ENCODE measurements at places on chromosomes 1 and 21.
A peak's percentile ranks its signal among the peaks of the same experiment; 100 is the strongest.

DNA sequence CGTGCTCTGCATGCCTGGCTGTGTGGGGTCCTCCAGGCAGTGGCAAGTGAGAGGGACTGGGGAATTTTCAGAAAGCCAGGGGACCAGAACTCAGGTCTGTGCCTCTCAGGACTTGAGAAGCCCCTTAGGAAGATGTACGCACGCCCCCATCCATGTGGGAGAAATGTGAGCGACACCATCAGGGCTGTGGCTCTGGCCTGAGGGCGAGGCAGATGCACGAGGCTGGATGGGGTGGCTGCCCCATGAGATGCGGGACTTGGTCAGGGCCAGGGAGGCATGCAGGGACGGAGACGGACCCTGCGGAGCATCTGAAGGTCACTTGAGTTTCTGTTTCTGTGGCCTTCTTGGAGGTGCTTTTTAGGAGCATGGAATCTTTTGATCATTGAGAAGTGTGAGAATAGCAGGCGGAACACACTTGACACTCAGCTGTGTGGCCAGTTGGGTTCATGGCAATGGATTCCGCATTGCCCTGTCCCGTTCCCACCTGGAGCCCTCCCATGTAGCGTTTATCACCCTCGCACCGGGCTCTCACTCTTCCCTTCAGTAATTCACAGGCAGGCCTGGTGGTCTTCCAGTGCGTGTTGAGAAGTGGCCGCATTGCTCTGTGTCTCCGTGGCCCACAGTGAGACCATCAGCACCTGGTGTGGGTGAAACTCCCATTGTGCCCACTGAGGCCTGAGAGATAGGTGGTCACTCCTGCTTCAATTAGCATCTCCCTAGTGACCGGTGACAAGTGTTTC, 30.7 kb upstream of the ACTRT2 start:
- no peak for DNase-seq

- DNase-seq = no peak
Measured at GRCh38 chr1:204331275-204331674, 28.5 kb downstream of the PLEKHA6 start.

- DNase-seq = no peak
Measured at GRCh38 chr1:178540204-178540603, 27.3 kb downstream of the TEX35 start.

DNA sequence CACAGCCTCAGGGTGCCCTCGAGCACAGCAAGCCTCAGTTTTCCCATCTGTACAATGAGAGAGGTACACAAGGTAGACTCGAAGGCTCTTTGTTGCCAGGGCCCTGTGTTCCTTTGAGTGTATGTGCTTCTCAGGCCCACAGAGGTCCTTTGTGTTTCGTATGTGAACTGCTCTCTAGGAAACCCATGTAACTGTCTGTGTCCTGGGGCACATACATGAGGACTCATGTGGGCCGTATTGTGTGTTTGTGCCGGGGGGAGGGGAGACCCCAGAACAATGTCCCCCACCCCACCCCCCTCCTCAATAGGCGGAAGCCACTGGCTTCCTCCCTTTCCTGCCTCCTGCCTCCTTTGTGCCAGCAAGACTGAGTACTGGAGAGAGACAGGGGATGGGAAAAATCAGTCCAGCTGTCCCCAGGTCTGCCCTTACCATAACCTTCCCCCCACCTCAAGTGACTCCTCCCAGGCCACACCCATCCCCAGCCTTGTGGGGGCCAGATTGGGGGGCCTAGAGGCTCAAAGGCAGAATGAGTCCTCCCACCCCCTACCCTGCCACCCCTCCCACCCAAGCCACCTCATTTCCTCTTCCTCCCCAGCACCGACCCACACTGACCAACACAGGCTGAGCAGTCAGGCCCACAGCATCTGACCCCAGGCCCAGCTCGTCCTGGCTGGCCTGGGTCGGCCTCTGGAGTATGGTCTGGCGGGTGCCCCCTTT, at the start of gene TIE1:
TIE1 (plus strand) TSS at position 605 of the 717 bp plus-strand sequence; CDS start at position 695, 90 bp downstream.
- DNase-seq = peak; percentile 42

- no peak for DNase-seq
Measured at GRCh38 chr1:115757856-115758255, 10.7 kb downstream of the CASQ2 start.

DNA sequence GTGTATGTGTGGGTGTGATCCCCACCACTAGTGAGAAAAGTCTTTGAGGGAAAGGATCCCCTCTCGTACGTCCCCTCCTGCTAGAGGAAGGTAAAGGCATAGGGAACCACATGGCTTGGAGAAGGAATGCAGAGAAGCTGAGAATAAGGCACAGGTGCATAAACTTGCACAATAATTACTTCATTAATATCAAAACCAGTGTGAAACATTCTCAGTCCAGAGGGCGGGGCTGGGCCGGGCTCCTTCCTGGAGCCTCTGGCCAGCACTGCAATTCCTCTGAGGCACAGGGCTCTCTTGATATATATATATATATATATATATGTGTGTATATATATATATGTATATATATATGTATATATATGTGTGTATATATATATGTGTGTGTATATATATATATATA, 162.6 kb downstream of the TSEN15 start:
- no peak for DNase-seq

GRCh38 chr1:17596651-17597509, 57.4 kb downstream of the ARHGEF10L start:
- no peak for DNase-seq

DNA sequence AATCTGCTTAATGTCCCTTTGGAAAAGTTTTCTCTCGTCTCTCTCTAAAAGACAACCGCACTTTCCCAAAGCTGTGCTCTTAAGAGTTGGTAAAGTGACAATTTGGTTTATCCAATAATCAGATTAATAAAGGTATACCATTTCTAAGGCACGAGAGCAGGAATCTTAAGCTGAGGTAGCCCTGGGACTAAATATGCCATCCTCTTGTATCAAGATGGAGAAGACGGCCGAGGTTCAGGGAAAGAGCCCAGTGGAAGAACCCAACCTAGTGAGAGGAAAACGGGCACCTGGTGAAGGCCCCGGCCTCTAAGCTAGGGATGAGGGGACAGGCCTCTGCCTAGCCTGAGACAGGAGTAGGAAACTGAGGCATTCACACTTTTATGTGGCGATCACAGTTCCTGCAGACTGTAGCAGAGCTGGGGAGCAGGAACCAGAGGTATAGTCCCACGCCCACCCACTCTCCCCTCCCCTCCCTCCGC, 334 bp upstream of the SARS1 start:
- no peak for DNase-seq

- DNase-seq = no peak
Measured at GRCh38 chr1:209103092-209103491, 480.4 kb upstream of the CAMK1G start.

DNA sequence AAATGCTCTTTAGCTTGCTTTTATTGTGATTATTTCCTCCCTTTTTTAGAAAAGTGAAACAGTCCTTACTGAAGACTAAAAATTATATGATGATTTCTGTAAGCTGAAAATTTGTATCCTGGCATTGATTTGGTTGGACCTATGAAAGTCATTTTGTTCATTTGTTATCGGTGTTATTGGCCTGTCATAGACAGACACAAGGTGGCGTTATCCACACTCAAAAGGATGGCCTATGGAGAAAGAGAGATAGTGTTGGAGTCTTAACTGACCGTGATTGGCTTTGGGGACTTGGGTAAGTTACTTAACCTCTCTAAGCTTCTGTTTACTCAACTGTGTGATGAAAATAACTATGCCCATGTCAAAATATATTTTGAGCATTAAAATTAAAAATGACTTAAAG, 203.6 kb upstream of the CHODL start:
- peak; percentile 27 for DNase-seq

GRCh38 chr1:12451560-12451900, 166.5 kb downstream of the DHRS3 start:
- no peak for DNase-seq

DNA sequence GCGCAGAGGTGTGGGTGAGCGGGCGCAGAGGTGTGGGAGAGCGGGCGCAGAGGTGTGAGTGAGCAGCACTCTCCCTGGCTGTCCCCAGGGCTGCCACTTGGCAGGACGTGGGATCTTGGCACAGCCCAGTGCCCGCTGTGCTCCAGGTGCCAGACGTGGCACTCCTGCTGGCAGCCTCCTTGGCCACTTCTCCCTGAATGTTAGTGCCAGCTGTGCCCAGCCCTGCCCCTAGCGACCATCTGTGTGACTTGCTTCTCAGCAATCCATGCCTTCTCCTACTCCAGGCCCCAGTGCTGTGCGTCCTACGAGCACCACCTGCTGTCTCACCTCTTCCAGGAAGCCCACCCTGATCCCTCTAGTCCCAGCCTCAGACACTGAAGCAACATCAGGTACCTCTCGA, 30.5 kb downstream of the KRTAP10-1 start:
- no peak for DNase-seq

- DNase-seq = no peak
Measured at GRCh38 chr21:38337793-38338192, 81.0 kb downstream of the KCNJ15 start.

DNA sequence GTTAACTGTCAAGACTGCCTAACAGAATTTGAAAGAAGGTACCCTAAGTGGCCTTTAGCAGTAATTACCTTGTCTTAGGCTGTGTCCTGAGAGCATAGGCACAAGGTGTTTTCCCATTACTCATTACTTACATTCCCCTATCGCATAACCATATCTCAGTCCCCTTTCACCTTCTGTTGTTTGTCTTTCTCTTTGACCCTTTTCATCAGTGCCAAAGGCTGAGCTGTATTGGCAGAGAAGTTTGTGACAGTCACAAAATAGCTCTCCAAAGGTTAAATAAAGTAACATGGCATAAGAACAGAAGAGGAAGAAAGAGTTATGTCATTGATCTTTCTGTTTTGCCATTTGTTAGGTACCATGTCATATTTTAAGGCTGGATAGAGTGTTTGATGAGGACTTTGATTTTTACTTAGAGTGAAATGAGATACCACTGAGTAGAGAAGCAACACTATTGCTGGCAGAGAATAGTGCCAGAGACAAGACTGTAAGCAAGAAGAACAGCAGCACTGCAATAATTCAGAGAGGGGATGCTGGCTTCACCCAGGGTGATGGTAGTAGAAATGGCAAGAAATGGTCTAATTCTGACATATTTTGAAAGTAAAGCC, 497.8 kb downstream of the TTLL7 start:
- DNase-seq = no peak

DNA sequence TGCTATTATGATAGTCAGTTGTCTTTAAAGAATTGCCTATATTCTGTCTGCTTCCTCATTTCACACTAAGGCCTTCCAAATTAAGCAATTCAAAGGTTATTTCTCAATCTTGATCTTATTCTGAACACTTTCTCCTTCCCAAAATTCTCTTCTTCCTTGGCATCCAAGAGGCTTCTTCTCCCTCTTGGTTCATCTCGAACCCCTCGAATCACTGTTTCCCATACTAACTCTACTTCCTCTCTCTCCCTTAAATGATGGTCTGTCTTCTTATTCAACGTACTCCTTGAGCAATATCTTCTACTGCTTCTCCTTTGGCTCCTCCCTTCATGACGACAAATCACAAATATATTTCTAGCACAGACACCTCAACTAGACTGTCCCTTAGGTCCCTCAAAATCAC, 4.5 kb downstream of the COPA start:
- no peak for DNase-seq

- DNase-seq = no peak
Measured at GRCh38 chr1:219676012-219676765, 63.3 kb upstream of the ZC3H11B start.

DNA sequence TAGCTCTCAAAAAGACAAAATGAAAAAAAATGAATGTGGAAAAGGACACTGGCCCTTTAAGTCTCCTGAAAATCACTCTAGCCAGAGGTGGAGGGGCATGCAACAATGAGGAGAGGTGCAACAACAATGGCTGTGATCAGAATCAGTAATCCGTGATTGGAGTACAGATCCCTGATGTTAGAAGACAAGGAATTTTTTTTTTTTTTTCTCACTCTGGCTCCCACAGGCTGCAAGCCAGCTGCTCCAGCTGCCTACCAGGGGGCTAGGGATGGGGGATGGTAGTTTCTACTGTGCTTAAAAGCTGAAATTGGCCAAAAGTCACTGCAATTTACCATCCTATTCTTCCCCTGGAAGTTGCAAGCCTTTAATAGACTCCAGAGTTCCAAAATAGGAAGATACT, 54.5 kb downstream of the STYXL2 start:
- peak; percentile 45 for DNase-seq

DNA sequence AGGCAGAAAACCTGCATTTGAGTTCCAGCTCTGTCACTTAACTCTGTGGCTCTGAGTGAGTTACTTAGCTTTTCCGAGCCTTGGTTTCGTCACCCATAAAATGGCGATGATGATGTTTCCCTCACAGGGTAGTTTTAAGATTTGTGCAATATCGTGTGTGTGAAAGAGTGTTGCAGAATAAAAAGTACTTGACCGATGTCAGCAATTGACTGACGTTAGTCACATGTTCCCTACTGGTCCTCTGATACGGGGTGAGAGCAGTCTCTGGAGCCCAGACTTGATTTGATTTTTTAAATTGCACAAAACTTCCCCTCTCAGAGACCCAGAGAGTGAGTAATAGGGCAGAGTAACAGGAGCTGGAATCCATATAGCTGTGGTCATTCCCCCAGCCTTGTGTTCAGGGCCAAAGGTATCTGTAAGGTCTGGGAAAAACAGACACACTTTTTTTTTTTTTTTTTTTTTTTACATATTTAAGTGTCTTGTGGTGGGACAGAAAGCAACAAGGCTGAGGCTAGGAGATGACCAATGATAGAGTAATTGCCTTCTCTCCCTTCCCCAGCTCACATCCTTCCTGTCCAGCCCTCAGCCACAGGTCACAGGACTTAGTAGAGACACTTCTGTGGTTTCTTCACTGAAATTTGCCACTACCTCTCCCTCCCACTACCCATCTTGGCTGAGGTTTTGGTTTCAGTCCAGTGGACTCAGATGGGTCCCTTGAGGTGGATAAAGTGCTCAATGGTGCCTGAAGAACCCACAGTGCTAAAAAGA, 2.0 kb downstream of the FCER1G start:
- DNase-seq = no peak

DNA sequence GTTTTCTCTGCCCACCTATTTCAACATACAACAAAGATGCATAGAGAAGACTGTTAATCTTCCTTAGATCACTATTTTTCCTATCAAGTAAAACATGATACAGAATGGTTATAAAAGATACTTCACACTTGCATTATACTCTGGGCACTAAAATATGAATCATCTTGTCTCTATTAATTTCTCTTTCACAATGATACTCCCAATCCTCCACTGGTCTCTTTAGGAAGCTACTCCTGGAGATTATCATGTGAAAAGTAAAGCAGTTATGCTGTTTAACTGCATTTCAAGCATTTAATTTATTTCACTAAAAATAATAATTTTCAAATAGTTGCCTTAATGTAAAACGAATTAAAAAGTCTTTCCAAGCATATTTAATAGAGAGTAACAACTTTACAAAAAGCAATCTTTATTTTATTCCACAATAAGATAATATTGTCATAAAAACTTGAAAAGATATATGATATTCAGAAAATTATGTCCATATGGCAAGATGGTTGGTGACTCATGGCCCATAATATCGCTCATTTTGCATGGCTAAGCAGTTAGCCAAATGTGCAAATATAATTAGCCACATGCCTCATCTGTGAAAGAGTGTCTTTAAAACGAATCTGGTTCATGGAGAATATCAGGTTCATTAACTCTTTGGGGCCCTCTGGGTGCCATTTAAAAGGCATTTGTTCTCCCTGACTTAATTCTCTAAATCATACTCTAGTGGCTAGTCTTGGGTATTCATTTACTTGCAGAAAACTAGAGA, 1569.0 kb upstream of the B3GALT2 start:
- DNase-seq = no peak

- DNase-seq = no peak
Measured at GRCh38 chr1:116496380-116496779, 74.4 kb downstream of the CD58 start.
